Stomach (tissue), 19 donors: ENCODE measurements at places on chromosomes 2 and 18. TPM values are rescaled to one million over a fixed set of nuclear protein-coding genes. Genes with fewer than 3 reads are reported as not detected.

DNA sequence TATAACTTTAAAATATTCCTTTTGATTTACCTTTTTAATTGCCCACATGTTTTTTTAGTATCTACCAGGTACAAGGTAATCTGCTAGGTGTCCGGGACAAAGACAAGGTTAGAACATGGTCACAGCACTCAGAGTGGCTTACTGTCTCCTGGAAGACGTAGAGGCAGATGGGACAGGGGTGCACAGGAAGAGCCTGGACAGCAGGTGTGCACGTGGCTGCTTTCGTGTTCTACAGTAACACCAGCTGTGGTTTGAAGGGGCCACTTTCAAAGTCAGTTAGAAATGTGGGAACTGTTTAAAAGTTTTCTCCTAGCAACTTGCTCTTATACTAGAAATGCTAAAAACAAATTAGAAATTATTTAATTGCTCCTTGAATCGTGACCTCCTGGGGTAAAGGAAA lies 102.9 kb upstream of the ALPP start:
- no peak for DNase-seq
- H3K4me3 ChIP-seq: no peak overlapping the region
- no peak overlapping the region for H3K27ac ChIP-seq
- no peaks in the 10 kb centered on the region for H3K4me1 ChIP-seq
- H3K27me3 ChIP-seq: no peaks in the 10 kb centered on the region

DNA sequence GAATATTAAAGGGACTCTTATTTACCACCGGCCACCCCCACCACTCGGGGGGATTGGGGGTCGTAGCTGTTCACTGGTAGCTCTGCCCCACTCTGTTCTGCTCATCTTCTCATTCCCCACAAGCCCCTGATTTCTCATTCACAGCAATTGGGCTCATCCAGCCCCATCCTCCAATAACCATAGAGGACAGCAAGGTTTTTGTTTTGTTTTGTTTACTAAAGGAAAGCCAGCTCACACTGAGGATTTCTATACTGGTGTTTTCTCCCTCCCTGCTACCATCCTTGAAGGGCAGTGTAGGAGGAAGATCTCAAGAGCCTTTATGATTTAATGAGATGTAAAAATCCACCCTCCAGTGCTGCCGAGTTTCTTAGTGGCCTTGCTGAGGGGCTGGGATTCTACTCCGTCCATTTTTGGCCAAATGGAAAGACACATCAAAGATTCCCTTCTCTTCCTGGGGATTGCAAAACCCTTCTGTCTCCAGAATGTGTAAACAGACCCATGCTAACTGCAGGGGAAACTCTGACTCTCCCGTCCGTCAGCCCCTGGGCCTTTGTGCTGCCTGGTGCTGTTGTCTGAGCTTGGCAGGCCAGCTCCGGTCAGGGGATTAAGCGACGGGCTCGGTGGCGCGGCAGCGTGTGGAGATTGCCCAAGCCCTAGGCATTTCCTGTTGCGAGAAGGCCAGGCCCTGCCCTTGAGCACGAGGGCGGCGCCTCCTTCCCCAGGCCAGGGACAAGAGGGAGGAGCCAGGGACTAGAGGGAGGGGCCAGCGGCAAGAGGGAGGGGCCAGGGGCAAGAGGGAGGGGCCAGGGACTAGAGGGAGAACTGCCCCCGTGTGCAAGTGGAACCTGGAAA lies 165.0 kb downstream of the ANTXR1 start:
- H3K4me1 ChIP-seq: no peaks in the 10 kb centered on the region
- peak overlapping the region; percentile 83 for H3K27ac ChIP-seq
- H3K4me3 ChIP-seq: no peak overlapping the region
- DNase-seq: peak; percentile 78

GRCh38 chr2:237208373-237209260 lies 122.9 kb downstream of the COPS8 start:
- no peak for DNase-seq
- H3K4me3 ChIP-seq: no peak overlapping the region
- peak overlapping the region; percentile 43 for H3K27ac ChIP-seq
- peaks cover 12% of the 10 kb centered on the region for H3K4me1 ChIP-seq
- H3K36me3 ChIP-seq: no peaks in the 10 kb centered on the region

DNA sequence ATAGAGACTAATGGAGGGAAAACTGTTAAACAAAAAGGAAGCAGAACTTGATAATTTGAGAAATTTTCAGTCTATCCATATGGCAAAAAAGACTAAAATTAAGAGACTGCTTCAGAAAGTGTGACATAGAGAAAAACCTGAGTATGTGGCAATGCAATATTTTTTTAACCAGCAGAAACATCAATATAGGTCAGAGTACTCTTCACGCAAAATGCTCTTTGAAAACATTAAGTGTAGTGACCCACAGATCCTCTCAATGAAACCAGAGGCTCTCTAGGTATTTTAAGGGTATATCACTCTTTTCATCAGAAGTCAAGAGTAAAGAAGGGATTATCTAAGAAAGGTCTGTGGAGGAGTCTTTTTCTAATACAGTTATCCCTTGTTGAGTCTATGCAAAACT lies 1394.8 kb downstream of the DSC3 start:
- no peaks in the 10 kb centered on the region for H3K4me1 ChIP-seq
- DNase-seq: no peak
- H3K4me3 ChIP-seq: no peak overlapping the region
- no peaks in the 10 kb centered on the region for H3K27me3 ChIP-seq
- no peak overlapping the region for H3K27ac ChIP-seq
- no peaks in the 10 kb centered on the region for H3K36me3 ChIP-seq

GRCh38 chr2:36445185-36445866 lies 89.7 kb downstream of the CRIM1 start:
- peaks cover 43% of the 10 kb centered on the region for H3K36me3 ChIP-seq
- no peaks in the 10 kb centered on the region for H3K27me3 ChIP-seq
- no peak overlapping the region for H3K4me3 ChIP-seq
- no peak for DNase-seq
- H3K4me1 ChIP-seq: peaks cover 33% of the 10 kb centered on the region

DNA sequence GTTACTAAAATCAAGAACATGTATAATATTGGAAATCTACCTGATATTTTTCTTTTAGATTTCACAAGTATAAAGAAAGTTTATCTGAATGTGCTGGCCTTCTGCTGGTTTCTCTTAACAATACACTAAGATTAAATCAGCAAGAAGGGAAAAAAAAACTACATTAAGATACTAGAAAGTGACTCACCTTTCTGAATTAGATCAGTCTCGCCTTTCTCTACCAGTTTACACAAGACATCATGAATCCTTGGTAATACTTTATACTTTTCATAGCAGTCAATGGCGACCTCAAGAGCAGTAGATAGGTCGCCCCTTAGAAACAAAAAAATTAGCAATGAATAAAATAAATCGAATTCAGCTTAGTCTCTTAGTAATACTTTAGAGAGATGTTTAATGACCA lies 61.2 kb downstream of the LRPPRC start:
- no peak overlapping the region for H3K27ac ChIP-seq
- DNase-seq: no peak
- no peak overlapping the region for H3K4me3 ChIP-seq
- no peaks in the 10 kb centered on the region for H3K4me1 ChIP-seq
- H3K36me3 ChIP-seq: peaks cover 13% of the 10 kb centered on the region
- no peaks in the 10 kb centered on the region for H3K27me3 ChIP-seq

- H3K36me3 ChIP-seq: no peaks in the 10 kb centered on the region
- H3K4me3 ChIP-seq: no peak overlapping the region
- H3K27ac ChIP-seq: no peak overlapping the region
- no peak for DNase-seq
- H3K27me3 ChIP-seq: no peaks in the 10 kb centered on the region
Measured at GRCh38 chr2:160791884-160792283, 298.3 kb upstream of the RBMS1 start.

- no peak overlapping the region for H3K4me3 ChIP-seq
- H3K27ac ChIP-seq: peak overlapping the region; percentile 16
- H3K4me1 ChIP-seq: peaks cover 56% of the 10 kb centered on the region
- no peaks in the 10 kb centered on the region for H3K27me3 ChIP-seq
- no peaks in the 10 kb centered on the region for H3K36me3 ChIP-seq
Measured at GRCh38 chr18:21052385-21052784, 59.2 kb downstream of the ROCK1 start.

Gene ASB18
- not detected for total RNA-seq

Gene RGPD8
- 17.1 TPM for total RNA-seq
